Stimulated activated CD8-positive, alpha-beta memory T cell treated with anti-CD3 and anti-CD28 coated beads, Interleukin-4, amount 100 ng/mL, for 1 hour (primary cell): ENCODE measurements at places on chromosomes 13 and 19.

- DNase-seq: no peak
These were observed 3.8 kb downstream of the ZAR1L start for GRCh38 chr13:32311188-32311897.

GRCh38 chr13:99313501-99313900 is 6.3 kb upstream of the GPR183 start:
- DNase-seq: no peak

DNA sequence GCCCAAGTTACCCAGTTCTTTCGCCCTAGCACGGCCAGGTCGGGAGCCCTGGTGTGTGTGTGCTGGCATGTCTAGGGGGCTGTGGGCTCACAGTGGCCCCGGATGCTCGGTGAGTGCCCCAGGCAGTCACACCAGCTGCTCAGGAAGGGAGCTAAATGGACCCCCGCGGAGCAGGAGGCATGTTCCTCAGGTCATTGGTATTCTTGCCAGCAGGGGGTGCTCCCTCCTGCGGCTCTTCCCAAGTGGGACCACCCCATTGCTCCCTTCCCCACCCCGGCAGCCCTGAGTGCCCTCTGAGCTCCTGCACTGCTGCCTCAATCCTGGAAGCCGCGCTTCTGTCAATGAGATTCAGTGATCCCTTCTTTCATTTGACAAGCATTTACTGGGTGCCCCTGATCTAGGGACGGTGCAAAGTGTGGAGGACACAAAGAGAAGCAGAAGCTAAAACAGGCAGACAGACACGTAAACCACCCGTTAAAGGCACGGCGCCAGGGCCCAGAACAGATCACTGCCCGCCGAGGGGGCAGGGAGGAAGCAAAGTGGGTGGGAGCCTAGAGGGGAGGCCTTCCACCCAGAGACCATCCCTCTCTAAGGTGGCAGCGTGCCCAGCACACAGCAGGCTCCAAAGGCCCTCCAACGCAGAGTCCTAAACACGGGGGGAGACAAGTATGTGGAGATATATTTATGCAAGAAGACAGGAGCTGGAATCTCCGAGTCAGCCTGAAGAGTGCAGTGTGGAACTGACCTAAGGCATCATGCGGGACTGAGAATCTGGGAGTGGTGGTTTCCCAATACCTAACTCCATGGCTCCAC is 5.2 kb upstream of the ADPRHL1 start:
- no peak for DNase-seq

DNA sequence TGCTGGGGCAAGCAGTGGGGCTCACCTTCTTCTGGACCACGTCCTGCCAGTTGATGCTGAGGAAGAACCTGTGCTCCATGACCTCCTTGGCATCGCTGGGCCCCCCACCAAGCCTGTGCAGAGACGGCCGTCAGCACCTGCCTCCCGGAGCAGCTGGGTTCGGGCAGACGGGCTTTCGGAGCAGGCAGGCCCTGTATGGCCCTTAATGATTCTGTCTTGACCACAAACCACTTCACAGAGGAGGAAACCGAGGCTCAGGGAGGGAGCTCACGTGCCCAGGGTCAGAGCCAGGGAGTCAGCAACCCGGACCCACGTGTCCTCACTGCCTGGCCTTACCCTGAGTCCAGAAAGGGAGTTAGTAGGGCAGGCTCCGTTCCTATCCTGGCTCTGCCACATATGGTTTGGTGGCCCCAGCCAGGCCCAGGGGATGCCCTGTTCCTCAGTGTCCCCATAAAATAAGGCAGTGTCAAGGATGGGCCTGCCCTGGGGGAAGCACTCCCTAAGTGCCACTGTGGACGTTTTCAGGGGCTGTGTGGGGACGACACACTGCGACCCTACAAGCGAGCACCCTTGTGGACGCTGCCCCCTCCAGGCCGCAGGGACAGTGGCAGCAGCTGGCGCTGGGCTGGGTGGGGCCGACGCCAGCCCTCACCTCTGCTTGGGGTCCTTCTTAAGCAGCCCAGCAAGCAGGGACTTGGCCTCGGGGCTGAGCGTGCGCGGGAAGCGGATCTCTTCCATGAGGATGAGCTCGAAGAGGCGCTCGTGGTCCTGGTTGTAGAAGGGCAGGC is 8.9 kb upstream of the CCNP start:
- no peak for DNase-seq

GRCh38 chr13:113978741-113979481 is 5.0 kb upstream of the C13orf46 start:
- no peak for DNase-seq

DNA sequence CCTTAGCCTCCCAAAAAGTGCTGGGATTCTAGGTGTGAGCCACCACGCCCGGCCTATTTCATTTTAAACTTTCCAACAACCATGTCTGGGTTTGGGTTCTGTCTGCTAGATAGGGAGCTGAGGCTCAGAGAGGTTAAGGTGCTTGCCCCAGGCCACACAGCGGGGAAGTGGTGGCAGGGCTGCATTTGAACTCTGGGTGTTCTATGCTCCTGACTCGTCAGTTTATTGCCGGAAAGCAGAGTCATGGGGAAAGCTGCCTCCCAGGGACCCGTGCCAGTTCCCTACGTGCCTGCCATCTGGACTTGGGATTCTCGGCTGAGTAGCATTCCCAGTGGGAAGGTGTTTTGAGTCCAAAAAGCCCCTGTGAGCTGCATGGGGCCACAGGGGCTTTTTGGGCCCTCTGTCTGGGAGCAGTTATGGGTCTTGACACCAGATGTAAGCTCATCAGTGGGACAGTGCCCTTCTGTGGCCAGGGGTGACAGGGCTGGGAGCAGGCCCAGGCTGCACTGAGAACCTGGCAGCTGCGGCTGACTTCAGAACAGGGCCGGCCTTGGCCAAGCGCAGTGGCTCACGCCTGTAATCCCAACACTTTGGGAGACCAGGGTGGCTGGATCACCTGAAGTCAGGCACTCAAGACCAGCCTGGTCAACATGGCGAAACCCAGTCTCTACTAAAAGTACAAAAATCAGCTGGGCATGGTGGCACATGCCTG is 10.9 kb downstream of the RFX1 start:
- DNase-seq: no peak

- peak; percentile 64 for DNase-seq
These were observed 3.0 kb downstream of the PRKD2 start for GRCh38 chr19:46713781-46714443.

GRCh38 chr13:107348471-107348870 is 780.5 kb upstream of the ARGLU1 start:
- no peak for DNase-seq

- DNase-seq: no peak
These were observed 454.5 kb downstream of the IRS2 start for GRCh38 chr13:109331898-109332297.

DNA sequence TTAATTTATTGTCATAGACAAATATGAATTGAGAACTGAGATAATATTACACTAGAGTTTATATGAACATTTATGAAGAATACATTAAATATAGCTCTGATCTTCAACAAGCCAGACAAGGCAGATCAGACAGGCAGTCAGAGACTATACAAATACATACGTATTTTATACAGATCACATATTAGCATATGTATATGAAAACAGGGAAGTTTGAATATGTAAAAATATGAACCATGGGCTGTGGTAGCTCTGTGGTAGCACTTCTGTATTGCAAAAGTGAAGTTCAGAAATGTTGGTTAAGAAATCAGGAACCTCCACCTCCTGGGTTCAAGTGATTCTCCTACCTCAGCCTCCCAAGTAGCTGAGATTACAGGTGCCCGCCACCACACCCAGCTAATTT is 20.7 kb downstream of the GPR180 start:
- DNase-seq: no peak

GRCh38 chr13:108086678-108087077 is 128.7 kb downstream of the LIG4 start:
- DNase-seq: no peak

DNA sequence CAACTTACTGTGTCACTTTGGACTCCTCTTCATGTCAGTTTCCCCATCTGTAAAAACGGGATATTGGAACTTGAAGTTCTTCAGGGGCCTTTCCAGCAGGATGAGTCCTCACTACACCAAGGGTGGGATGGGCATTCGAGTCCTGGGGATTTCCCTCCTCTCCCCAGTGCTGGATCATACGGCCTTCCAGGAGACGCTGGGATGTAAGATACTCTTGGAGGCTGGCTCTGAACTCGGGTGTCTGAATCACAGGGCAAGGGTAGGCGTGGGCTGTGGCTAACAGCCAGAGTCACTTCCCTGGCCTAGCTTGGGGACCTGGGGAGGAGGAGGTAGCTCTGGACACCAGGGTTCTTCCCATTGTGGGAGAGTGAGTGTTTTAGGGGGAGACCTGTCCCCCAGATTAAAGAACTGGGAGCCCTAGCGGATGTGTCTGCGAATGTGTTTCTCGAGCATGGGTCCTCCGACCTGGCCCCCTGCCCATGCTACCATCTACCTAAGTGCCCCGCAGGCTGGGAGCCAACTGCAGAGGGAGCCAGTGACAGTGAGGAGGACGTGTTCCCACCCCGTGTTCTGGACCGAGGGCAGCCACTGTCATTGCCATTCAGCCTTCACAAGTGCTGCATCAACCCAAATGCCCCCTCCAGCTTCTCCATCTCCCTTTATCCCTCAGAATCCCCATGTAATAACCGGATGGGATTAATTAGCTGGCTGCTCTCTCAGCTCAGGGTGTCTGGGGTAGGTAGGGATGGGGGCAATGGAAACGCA is 2.4 kb upstream of the CYTH2 start:
- DNase-seq: no peak

DNA sequence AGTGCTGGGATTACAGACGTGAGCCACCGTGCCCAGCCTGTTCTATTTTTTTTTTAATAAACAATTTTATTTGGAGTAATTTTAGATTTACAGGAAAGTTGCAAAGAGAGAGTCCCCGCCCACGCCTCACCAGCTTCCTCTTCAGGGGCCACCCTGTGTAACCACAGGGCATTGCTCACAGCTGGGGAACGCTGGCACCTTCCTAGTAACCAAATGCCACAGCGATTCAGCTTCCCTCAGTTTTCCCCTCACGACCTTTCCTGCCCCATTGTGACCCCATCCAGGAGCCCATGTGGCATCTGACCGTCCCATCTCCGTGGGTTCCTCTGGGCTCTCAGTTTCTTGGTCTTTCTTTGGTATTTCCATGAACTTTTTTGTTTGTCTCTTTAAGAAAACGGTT is 83.9 kb downstream of the GNG7 start:
- DNase-seq: peak; percentile 60

GRCh38 chr19:43814663-43815352 is 12.3 kb upstream of the ZNF283 start:
- no peak for DNase-seq

DNA sequence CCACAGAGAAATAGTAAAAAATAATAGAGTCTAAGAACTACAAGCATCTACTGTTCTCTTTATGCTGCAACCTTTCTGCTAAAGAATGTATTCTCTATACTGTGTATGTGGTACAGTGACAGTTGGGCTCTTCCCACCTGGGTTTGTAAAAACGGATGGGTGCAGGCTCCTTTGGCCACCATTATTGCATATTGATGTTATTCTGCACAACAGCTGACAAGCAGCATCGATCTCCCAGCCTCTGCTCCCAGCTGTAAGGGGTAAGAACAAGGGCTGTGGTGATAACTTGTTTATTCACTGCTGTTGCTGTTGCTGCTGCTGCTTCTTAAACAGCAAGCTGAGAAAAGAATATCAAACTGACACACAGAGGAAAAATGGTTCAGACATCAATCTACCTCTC is 56.1 kb downstream of the KCNRG start:
- DNase-seq: no peak

DNA sequence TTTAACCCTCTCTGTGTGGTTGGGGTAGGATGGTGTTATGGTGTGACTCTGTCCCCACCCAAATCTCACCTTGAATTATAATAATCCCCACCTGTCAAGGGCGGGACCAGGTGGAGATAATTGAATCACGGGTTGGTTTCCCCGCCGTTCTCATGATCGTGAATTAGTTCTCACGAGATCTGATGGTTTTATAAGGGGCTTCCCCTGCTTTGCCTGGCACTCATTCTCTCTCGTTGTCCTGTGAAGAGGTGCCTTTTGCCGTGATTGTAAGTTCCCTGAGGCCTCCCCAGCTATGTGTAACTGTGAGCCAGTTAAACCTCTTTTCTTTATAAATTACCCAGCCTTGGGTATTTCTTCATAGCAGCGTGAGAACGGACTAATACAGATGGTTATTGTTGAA is 68.8 kb downstream of the ARHGEF7 start:
- DNase-seq: no peak

DNA sequence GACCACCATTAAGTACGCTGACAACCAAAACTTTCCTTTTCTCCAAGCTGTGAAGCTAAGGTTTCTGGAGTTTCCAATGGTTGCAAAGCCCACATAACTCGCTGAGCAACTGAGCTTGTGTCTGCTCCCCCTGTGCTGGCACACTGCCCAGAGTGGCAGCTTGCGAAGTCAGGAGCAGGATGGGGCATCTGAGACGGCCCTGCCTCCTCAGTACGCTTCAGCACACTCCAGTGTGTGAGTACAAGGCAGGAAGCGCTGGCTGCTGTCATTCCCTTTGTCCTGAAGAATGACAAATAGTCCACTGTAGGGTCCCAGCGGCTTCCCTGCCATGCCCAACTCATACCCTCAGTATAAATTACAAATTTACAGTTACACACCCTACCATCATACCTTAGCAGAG is 51.5 kb downstream of the SKA3 start:
- no peak for DNase-seq

DNA sequence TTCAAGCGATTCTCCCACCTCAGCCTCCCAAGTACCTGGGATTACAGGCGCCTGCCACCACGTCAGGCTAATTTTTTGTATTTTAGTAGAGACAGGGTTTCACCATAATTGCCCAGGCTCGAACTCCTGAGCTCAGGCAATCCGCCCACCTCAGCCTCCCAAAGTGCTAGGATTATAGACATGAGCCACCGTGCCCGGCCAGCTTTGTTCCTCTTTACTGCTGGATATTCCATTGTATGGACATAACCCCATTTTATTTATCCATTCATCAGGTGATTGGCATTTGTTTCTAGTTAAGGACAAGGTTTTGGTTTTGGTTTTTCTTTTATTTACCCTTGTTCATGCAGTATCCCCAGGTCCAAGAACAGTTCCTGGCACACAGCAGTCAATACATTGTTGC is 4.1 kb upstream of the RPS9 start:
- no peak for DNase-seq

DNA sequence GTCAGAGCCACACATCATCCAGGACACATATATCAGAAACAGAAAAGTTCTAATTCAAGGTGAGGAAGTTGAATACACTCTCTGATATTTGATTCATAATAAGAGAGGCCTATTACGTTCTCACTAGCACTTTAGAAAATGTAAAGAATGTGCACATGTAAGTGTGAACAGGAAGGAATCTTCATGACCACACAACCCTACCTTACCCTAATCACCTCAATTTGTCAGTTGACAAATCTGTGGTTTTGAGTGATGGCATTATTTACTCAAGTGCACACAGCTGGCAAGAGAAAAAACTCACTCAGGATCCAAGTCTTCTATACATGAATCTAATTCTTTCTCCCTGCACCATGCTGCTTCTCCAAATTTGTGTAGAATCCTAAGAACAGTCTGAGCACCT is 445.8 kb downstream of the SUCLA2 start:
- no peak for DNase-seq
